ENCODE measurements at places on chromosomes 11 and 22.

DNA sequence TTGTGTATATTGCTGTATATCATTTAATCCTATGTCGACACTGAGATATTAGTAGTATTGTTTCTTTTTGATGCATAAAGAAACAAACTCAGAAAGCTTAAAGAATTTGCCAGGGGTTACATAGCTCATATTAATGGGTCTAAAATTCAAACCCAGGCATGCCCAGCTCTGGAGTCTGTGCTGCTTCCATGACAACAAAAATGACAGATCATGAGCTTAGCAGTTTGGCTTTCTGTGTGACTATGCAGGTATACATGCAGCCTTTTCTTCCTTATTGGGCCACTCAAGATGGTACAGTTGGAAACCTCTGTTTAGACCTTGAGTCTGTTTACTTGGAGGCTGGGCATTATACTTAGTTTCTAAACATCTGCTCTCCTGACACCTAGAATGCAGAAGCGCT is 220.5 kb upstream of the TENM4 start:
- DNase-seq = no peak

DNA sequence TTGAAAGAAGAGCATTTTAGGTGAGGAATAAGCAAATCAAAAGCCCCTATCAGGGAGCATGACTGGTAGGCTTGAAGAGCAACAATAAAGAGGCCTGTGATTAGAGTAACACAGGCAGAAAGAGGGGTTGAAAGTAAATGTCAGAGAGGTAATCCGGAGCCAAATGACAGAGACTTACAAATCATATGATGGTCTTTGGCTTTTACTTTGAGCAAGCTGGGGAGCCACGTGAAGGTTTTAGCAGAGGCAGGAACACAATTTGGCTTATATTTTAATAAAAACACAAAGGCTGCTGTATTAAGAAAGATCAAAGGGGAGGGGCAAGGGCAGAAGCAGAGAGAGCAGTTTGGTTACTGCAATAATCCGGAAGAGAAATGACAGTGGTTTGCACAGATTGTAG is 12.8 kb upstream of the NARS2 start:
- DNase-seq = no peak

DNA sequence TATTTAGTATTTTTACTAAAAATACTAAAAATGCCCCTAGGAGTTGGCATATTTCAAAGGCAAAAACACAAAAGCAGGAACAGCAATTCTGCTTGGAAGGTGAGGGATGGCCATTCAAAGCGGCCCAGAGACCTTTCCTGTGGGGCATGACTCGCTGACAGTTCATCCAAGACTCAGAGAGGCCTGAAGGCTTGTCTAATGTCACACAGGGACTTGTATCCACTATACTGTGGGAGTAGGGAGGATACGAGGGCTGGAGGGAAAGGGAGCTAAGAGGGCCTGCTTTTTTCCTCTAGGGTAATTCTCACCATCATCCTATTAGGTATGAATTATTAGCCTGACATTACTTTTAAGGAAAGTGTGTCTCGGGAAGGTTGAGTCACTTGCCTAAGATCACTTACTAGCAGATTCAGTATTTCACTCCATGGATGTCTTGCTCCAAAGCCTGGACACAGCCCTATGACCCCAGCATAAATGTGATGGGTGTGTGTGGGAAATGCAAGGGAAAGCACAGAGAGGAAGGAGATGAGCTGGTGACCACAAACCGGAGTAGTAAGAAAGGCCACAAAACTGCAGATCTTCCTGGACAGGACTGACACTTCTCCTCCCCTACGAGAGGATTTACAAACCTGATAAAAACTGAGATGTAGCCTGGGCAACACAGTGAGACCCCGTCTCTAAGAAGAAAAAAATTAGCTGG is 16.7 kb upstream of the UCP3 start:
- DNase-seq = peak; percentile 33

GRCh38 chr11:111153194-111153593 is 92.3 kb upstream of the POU2AF2 start:
- DNase-seq = no peak

DNA sequence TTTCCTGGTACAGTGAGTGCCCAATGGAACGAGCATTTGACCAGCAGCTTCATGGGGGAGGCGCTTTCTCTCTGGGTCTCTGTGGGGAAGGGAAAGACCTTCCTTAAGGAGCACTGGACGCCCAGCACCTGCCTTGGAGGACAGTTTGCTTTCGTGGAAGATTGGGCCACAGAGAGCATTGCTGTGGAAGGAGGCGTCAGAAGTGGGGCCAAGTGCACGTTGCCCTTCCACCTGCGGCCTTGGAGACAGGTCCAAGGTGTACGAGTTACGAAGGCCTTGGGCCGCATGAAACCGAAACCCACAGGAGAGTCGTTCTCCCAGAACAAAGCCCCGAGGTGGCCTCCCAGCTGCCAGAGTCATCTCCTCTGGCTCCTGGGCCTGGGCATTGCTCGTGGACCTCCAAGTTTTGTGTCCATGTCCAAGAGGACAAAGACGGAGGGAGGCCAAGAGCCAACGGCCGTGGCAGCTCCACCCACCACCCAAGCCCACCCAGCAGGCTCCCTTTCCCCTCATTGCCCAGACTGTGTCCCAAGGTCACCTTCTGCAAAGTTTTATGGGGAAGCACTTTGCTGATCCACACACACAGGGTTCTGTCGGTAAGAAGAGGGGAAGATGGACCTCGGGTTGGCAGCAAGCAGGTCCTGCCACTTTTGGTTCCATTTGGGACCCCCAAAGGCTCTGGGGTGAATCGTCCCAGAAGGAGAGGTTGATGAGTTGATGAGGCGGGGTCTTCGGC is 5.8 kb upstream of the NLRP6 start:
- no peak for DNase-seq

DNA sequence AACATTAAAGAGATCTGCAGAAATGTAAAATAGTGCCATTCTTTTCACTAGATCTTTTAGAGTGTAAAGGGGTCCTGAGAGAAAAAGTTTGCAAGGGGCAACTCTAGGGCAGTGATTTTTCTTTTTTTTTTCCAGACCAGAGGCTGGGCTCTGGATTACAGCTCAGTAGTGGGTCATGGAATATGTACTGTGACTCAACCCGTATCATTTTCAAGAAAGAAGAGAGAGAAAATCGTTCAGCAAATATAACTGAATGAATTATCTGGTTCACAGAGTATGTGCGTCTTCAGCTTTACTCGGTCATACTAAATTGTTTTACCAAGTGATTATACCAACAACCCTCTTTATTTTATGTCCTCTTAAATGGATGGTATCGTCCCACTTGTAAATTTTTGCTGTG is 3.8 kb downstream of the CEP57 start:
- no peak for DNase-seq

DNA sequence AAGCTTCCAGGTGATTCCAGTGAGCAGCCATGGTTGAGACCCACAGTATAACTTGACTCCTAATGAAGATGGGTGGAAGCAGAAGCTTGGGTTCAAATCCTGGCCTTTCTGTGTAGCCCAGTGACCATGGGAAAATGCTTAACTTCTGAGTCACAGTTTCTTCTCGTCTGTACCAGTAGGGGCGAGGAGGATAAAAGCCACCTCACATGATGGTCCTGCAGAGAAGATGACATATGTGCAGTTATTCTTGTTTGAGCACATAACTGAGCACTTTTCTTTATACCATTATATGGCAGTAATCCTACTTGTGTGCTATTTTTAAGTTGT is 4.9 kb downstream of the TMEM109 start:
- peak; percentile 11 for DNase-seq

- DNase-seq = no peak
Measured at GRCh38 chr11:60895687-60896086, 10.7 kb downstream of the PRPF19 start.

- DNase-seq = no peak
Measured at GRCh38 chr11:1933416-1934334, 13.5 kb upstream of the MRPL23 start.

DNA sequence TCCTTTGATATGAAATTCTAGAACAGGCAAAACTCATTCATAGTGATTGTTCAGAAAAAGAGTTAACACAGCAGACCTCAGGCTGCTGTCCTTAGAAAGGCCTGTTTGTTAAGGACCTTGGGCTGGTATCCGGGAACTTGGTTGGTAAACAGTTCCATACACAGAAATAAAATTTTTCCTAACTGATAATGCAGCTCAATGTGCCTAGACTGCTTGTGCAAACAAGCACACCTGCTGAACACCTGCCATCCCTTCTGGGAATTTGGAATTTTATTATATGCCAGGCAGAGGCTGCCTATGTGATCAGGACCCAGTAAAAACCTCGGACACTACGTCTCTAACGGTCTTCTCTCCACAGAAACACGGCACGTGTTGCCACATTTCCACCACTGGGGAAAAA is 11.5 kb downstream of the THAP12 start:
- DNase-seq = no peak

GRCh38 chr11:92111287-92111686 is 113.3 kb upstream of the FAT3 start:
- DNase-seq = no peak

DNA sequence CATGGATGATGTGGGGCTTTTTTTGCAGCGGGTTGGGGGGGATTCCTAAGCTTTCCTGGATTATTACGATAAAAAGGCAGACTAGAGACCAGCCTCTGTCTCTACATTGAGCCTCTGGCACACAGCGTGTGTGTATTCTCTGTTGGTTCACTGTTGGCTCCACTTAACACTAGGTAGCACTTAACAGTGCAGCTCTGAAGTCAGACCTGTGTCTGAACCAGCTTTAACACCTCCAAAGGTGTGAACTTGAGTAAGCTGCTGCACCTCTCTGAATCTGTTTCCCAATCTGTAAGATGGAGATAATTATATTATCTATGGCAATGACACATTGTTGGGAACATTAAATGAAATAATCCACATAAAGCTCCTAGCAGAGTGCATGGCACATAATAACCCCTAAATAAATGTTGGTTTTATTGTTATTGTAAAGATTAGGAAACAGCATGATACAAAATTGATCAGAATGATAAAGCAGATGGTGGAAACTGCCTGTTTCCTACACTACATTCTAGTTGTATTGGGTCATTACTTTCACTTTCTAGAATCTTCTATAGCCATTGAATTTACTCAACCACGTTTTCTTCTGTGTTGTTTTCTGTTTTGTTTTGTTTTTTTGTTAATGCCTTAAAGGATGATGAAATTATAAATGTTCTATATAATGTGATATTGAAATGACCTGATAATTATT is 108.4 kb downstream of the ARL14EP start:
- no peak for DNase-seq

GRCh38 chr11:5546457-5546856 is 1.9 kb downstream of the OR52H1 start:
- DNase-seq = no peak

DNA sequence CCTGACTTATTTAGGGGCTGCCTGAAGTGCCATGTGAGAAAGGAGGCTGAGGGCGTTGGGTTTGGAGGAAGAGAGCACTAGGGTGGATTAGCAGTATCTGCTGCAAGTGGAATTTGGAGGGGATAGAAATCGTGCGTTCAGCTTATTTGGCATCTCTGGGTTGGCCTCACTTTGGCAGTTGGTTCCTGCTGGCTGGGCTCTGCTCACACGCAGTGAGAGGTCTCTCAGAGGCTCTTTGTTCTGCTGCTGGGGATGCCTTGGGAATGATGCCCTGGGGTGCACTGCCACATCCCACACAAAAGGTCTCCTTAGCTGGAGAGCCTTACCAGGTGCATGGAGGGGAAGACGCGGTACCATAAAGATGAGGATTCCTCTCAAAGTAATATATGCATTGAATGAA is 17.7 kb upstream of the MICAL2 start:
- no peak for DNase-seq

DNA sequence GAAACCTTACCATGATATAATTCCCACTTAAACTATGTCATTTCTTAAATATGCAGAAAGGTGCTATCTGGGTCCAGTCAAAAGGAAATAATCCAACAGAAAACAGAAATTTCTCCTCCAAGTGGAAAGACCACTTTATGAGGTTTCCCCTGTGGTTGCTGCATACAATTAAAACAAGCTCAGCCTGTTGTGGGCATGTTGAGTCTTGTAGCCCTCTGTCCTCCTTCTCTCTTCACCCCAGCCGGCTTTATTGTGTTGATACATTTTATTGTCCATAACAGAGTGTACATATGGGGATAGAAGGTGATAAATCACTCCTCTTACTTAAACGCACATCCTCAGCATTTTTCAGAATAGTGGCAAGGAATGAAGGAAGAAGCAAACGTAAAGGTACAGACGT is 126.0 kb upstream of the MTNR1B start:
- no peak for DNase-seq

GRCh38 chr11:59097113-59097708 is 9.8 kb upstream of the FAM111B start:
- DNase-seq = peak; percentile 42

DNA sequence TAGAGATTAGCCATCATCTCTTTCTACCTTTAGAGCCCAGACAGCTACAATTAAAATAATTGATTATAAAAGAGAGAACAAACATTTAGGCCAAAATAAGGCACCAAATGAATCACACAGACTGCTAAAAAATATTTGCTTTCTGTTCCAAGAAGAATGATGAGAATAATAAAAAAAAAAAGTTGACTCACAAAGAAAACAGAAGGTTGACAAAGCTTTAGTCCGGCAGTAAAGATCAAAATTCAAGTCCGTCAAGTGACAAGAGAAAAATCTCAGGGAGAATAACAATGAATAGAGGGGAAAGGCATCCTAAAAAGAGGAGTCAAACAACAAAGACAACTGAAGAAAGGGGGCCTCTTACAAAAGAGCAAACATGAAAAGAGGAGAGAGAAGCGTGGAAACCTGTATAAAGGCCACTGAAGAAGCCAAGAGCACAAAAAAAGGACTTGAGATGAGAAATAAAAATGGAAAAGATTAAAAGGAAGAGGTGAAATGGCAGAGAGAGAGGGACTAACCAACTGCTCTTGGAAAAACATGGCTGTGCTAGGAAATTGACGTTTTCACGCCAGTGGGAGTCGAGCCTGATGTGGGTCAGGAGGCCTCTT is 910.2 kb downstream of the OPCML start:
- no peak for DNase-seq

- DNase-seq = no peak
Measured at GRCh38 chr11:16194566-16194965, 161.8 kb downstream of the SOX6 start.

- DNase-seq = no peak
Measured at GRCh38 chr11:61368646-61369045, 6.5 kb downstream of the TMEM138 start.

- no peak for DNase-seq
Measured at GRCh38 chr11:35357923-35358322, 61.4 kb downstream of the SLC1A2 start.

- no peak for DNase-seq
Measured at GRCh38 chr11:115528225-115528624, 24.0 kb upstream of the CADM1 start.

- DNase-seq = no peak
Measured at GRCh38 chr11:10640308-10640707, 53.2 kb downstream of the IRAG1 start.

All from kidney glomerular epithelial cell (primary cell).